ENCODE measurements at places on chromosomes 7 and 10.

DNA sequence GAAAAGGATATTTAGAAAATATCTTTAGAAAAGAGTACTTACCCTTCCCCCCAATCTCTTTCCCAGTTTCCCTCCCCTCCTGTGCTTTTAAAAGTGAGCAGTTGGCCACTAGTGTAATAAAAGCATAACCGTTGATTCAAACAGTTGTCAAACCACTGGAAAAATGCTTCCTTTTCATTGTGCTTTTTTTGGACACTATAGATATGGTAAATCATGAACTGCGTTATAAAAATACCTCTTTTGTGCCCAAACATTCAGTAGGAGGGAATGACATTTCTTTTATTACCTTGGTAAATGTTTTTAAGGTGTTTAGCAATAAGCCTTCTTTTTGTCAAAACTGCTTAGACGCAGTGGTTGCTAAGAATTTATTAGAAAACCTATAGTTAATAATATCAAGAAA is 232.4 kb downstream of the SLC25A13 start:
- DNase-seq = no peak

DNA sequence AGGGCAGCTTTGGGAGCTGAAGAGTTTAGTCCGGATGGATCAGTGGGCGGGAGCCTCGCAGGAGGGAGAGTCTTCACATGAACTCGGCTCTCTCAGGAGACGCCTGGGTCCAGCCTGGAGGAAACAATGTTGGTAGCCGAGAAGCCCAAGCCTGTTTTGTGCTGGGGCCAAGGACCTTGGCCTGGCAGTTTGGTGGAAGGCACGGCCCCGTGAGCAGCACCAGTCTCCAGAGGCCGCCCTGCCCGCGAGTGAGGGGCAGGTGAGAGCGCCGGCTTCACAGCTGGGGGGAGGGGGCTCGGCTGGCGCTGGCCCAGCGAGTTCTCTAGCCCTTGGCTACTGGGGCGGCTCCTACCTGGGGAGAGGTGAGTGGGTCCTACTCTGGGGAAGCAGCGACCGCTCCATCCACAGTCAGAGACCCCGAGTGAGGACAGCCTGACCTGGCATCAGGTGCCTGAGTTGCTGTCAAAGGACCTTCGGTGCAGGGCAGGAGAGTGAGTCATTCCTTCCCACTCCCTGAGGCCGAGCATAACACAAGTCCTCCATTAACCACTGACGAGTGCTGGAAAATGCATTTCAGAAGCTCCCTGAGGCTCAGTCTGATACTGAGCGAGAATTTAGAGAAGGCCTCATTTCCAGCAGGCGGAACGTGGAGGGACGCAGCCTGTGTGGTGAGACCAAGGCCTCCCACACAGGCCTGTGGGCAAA is 89.3 kb upstream of the DIP2C start:
- DNase-seq = no peak

GRCh38 chr7:95213148-95213547 is 111.2 kb downstream of the PON1 start:
- DNase-seq = no peak

GRCh38 chr10:69422676-69423075 is 6.0 kb upstream of the TACR2 start:
- DNase-seq = no peak

DNA sequence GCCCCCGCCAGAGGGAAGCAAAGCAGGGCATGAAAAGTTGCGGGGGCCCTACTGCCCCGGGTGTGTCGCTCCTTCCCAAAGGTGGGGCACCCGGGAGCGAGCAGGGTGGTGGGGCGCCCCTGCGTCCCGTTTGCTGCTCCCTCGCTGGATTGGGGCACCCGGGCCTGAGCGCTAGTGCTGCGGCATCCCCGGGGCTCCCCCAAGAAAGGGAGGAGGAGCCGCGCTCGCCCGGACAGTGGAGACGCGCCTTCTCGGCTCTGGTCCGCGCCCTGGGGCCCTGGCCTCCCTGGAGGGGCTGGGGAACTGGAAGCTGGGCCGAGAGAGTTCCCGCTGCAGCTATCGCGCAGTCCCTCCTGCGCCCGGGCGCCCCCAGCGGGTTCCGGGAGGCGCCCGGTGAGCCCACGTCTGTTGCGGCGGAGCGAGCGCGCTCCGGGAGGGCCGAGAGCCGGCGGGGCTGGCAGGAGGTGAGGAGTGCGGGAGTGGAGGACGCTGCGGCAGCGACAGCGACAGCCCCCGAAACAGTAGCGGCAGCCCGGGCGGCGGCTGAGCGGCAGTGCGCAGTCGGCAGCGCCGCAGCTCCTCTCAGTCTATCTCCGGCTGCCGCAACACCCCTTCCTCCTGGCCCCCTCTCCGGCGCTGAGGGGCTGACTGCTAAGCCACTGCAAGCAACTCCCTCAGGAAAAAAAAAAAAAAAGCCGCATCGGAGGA is 504 bp upstream of the BMPER start:
- DNase-seq = peak; percentile 21

GRCh38 chr7:132677918-132678317 is 101.6 kb upstream of the PLXNA4 start:
- no peak for DNase-seq

GRCh38 chr7:108604307-108605077 is 34.8 kb downstream of the DNAJB9 start:
- no peak for DNase-seq

- DNase-seq = peak; percentile 10
These were observed 115.8 kb downstream of the SORBS1 start for GRCh38 chr10:95445223-95445836.

GRCh38 chr10:33982995-33983394 is 648.5 kb upstream of the NRP1 start:
- no peak for DNase-seq

DNA sequence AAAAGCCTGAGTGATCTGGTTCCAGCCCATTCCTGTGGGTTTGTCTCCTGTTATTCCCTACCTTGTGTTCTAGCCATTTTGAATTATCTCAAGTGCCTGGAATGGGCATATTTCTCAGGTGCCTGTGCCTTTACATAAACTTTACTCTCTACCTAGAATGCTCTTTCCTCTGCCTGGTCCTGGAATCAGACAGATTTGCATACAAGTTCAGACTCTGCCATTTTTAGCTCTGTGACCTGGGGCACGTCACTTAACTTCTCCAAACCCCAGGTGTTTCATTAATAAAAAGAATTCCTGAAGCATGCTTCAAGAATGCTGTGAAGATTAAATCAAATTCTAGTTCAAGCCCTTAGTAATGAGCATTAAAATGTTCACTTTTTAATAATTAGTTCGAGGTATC is 7.8 kb downstream of the DCLRE1A start:
- DNase-seq = no peak

DNA sequence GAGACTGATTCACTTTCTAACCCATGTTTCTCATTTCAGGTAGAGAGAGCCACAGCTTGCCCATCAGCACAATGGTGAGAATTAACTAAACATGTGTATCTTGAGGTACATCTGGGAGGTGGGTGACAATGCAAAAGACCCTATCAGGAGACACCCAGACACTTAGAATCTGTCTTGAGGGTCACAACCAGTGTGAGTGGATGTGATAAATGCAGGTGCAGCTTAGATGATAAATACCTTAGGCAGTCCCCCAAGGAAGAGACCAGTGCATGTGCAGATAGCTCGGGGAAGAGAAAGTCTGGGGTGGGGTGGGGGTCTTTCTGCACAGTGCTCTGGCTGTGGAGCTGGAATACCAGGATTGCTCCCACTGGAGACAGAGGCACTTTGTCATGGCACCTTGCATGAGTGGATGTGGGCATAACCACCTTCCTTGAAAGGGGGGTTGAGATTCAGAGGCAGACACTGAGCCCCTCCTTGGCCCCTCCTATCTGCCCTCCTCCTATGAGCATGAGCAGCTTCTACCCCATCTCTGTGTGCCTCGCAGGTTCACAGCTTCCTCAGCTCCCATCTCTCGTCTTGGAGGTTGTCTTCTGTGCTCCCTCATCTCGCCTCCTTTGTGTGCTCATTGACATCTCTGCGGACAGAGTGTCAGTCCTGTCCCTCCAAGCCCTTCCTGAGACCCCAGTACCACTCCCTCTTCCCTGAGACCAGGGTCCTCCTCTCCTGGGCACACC is 349.8 kb downstream of the TCERG1L start:
- no peak for DNase-seq

GRCh38 chr10:14180911-14181566 is 149.7 kb downstream of the FRMD4A start:
- no peak for DNase-seq

GRCh38 chr10:21527598-21528235 is 2.2 kb upstream of the SKIDA1 start:
- DNase-seq = peak; percentile 46

- DNase-seq = no peak
These were observed 4.2 kb downstream of the CYP17A1 start for GRCh38 chr10:102832987-102833386.

DNA sequence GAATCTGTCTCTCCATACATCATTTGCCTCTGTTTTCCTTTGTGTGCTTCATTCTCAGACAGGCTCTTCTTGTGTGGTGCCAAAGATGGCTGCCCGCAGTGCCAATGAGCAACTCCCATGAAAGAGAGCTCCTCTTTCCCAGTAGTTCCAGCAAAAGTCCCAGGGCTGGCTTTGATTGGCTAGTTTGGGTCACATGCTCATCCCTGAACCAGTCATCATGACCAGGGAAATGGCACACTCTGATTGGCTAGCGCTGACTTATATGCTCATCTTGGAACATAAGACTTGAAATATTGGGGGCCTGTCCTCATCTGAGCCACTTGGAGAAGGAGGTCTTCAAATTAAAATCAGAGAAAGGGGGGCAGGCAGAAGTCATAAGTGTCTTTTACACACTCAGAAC is 112.7 kb downstream of the CDH23 start:
- DNase-seq = no peak

DNA sequence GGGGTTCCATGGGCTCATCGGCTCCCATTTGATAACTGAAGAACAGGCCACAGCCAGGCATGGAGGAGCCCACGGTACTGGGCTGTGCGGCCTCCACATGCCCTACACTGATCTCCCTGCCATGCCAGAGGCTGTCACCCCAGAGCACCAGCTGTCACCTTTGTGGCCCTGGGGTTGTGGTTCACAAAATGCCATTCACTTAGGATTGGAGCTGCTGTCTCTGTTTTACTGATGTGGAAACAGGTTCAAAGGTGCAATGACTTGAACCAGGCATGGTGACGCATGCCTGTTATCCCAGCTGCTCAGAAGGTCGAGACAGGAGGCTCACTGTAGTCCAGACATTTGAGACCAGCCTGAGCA is 4.3 kb upstream of the UPK3B start:
- no peak for DNase-seq

DNA sequence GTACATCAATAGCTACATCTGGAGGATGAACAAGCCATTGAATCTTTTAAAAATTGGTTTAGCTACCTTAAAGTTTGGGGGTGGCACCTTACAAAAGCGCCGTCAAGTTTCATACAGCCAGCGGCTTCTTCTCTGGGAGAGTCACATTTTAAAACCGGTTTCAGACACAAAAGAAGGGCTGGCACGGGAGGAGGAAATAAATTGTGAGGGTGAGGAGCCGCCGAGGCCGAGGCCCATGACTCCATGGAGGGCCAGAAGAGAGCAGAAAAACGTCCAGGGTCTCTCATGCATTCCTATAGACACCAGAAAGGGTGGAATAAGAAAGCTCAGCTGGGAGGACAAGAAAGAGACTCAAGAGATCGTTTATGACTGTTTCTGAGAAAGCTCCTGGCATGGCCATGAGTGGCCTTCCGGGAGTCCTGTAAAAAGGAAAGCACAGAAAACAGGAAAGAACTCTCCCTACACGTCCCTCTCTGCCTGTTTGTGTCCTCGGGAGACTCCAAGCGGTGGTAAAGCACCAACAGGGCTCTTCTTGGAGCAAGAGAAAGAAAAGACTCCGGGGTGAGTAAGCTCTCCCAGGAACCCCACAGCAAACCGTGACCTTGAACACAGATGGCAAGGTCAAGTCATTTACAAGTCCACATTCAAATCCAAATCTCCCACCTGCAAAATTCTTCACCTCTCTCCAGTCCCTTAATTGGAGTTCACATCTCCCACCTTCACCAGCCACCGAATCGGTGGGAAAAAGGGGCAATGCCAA is 1.8 kb downstream of the FRAT2 start:
- DNase-seq = no peak

GRCh38 chr10:78205457-78206016 is 171.9 kb downstream of the RPS24 start:
- no peak for DNase-seq

DNA sequence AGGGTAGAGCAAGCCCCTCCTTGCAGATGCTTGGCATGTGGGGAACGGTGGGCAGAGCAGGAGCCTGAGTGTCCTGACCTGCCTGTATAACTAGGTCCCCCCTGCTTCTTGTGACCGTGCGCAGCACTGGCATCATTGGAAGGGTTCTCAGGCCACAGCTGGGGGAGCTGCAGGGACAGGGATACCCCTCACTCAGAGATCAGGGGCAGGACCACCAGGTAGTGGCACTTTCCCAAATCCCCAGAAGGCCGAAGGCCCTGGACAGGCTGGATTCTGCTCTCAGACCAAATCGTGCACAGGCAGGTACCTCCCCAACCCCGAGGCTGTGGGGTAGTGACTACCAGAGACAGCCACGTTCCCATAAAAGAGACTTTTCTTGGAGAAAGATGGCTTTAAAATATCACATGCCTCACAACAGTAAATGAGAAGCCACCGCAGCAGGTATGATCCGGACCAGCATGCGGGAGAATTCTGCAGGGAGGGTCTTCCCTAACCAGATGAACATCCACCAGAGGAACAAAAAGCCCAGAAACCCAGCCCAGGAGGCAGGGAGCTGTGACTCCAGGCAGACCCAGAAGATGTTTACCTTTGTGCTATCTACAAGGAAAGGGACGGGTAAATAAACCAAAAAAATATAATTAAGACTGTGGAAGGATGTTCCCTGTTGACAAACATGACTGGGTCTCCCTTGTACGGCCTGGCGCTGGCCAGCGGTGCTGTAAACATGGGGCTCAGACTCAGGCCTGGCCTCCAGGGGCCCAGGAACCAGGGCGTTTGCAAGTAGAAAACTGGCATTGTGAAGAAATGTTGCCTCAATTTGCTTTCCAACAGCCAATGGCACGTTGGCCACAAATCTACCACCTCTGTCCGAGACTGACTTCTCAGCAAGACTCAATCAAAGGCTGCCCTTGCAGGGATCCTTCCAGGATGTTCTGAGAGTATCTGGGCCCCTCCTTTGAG is 180.0 kb downstream of the TNS3 start:
- no peak for DNase-seq

GRCh38 chr7:31254926-31255325 is 85.6 kb downstream of the NEUROD6 start:
- no peak for DNase-seq

GRCh38 chr7:3201937-3202710 is 98.9 kb upstream of the SDK1 start:
- DNase-seq = no peak

- DNase-seq = no peak
These were observed 627.9 kb downstream of the PARD3 start for GRCh38 chr10:34187201-34187600.

GRCh38 chr10:72292223-72292691 is 18.5 kb downstream of the DDIT4 start:
- no peak for DNase-seq

- DNase-seq = no peak
These were observed 96.0 kb upstream of the ADO start for GRCh38 chr10:62708569-62708968.

All from NCI-H446 (cell line).